Panc1 (cell line): ENCODE measurements at places on chromosomes 13 and 19. TPM values are rescaled to one million over a fixed set of nuclear protein-coding genes. Genes with fewer than 3 reads are reported as not detected.

The ZNF229 gene
- 11.9 TPM for total RNA-seq

The MAP4K1 gene
- 11.1 TPM for total RNA-seq

The FAAP24 gene
- 16.0 TPM for total RNA-seq

The CELF5 gene
- total RNA-seq: 1.2 TPM

DNA sequence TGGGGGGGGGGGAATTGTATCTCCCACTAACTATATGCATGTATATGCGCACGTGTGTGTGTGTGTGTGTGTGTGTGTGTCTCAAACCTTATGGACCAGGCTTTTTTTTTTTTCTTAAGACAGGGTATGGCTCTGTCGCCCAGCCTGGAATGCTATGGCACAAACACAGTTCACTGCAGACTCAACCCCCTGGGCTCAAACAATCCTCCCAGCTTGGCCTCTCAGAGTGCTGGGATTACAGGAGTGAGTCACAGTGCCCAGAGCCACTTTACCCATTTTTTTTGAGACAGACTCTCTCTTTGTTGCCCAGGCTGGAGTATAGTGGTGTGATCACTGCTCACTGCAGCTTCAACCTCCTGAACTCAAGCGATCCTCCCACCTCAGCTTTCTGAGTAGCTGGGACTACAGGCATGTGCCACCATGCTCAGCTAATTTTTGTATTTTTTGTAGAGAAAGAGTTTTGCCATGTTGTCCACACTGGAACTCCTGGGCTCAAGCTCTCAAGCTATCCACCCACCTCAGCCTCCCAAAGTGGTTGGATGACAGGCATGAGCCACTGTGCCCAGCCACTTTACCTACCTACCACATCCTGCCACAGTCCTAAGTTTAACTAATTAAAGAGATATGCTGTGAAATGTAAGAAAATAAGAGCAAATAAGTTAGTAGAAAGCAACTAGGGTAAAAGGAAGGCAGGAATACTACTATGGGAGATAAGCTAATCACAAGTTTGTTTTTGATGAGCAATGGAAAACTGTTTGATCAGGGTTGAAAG, 2.4 kb downstream of the ZMYM5 start:
- no peak for DNase-seq

DNA sequence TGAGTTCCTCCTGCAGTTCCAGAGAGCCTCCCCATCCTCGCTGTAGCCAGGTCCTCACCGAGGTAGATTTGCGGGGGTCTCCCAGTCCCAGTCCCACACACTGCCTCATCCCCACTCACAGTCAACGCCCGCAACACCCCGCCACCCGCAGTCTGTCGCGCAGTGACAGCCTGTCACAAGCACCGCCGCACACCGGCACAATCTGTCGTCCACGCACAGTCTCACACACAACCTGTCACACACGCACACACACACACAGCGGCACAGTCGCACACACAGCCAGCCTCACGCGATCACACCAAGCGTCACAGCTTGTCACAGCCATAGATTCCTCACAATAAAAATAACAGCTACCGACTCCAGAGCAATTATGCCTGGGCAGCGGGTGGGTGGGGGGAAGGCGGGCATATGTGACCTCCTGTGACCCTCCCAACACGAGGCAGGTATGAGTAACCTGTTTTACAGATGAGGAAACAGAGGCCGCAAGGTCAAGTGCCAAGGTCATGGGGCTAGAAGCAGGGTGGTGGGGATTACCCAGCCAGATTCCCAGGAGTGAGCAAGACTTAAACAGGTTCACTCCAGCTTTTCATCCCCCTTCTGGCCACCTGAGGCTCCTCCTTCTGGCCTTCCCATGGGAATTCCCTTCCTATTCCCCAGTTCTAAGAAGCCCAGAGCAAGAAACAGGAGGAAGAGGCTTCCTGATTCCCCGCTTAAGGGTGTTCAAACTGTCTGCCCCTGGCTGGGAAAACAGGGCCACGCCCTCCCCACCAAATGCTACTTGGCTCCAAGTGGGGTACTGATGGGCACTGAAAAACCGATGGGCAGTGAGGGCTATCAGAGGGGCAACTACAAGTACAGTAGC, 13.9 kb downstream of the NFIX start:
- DNase-seq: no peak

DNA sequence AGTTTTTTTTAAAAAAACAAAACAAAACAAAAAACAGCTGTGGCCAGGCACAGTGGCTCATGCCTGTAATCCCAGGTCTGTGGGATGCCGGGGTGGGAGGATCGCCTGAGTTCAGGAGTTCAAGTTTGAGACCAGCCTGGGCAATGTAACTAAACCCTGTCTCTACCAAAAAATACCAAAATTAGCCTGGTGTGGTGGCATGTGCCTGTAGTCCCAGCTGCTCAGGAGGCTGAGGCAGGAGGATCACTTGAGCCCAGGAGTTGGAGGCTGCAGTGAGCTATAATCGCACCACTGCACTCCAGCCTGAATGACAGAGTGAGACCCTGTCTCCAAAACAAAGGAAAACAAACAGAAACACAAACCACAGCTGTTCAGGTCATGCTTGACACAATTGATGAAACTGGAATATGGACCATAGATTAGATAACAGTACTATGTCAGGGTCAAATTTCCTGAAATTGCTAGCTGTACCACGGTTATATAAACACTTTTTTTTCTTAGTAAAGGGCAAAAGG, 6.9 kb upstream of the ANGPTL4 start:
- no peak for DNase-seq

DNA sequence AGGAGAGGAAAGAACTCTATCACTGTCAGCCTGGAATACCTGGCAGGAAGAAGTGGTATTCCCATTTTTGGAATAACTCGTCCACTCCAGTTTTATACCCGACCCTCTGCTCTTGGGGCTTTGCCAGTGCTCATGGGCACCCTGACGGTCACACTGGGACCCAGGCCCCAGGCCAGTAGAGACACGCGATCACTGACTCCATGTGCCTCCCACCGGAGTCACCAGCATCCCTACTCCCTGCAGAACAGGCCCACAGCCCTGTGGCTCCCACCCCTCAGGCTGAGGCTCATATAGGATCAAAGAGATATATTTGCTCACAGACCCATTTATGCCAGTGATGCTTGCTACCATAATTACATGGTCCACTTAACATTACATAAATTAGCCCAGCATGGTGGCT, 3.5 kb downstream of the GRTP1 start:
- DNase-seq: no peak

- DNase-seq: no peak
Measured at GRCh38 chr19:10270616-10271394, at the start of gene ICAM1. Gene ICAM1, plus strand, starts transcription at chr19:10271120. Its CDS starts 40 bp downstream, at chr19:10271160.

- DNase-seq: no peak
Measured at GRCh38 chr19:57599377-57599760, 316 bp upstream of the ZNF530 start.

- DNase-seq: no peak
Measured at GRCh38 chr19:51729781-51730180, 6.0 kb upstream of the HAS1 start.

DNA sequence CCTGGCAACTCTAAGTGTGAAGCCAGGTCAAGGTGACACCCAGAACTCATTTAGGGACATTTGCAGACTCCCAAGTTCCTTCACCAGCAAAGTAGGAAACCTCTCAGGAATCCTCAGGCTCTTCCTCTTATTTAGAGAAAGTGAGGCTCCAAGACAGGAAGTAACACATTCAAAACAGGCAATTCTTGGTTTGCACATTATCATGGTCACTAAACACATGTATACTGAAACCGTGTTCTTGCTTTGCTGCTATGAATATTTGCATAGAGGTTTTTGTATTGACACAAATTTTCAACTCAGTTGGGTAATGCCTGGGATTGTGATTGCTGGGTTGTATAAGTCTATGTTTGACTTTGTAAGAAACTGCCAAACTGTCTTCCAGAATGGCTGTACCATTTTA, 13.2 kb upstream of the URI1 start:
- no peak for DNase-seq

DNA sequence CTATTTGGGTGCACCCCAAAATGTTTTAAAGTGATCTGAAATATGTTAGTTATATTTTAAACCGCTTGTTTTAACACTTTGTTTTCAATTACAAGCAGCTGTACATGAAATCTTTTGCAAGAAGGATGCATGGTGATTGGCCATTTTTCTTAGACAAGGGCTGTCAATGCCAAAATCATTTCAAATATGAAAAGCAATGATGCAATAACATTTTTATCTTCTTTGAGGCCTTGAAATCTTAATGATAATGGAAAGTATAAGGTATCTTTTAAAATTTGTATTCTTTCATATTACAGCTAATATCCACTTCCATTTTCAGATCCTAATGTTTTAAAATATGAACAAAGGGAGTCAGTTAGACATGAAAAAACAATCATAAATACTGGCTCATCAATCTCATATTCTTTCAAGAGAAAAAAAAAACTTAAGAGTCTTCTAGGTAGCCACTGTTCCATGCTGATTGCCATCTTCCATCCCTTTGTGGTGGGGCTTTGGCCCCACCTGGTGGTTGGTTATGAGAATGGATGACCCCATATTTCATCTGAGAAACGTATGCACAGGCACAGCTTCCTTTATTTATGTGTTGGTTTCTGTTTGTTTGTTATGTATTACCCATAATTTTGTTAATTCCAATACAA, 330.3 kb upstream of the MIR17HG start:
- DNase-seq: peak; percentile 42

GRCh38 chr13:109880371-109881346, 94.3 kb upstream of the IRS2 start:
- DNase-seq: no peak

GRCh38 chr13:72970956-72971355, 87.8 kb upstream of the KLF5 start:
- DNase-seq: no peak

DNA sequence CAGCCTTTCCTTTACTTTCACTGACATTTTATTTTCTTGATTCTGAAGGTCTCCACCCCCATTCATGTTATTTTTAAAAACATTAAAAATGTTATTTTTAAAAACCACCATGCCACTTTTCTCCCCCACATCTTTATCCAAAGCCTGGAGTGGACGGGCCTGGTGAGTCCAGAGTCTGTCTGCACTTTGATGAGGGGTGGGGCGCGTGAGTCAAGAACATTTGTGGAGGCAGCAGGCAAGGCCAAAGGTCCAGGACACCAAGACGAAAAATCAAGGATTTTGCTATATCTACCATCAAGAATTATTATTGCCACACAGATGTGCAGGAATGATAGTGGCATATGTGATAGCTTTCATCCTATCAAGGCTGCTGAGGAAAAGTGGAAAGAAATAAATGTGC, 224.9 kb downstream of the FGF9 start:
- DNase-seq: no peak

GRCh38 chr13:96810104-96810503, 184.2 kb downstream of the OXGR1 start:
- DNase-seq: no peak
